ENCODE measurements at places on chromosomes 5 and 9.
A peak's percentile ranks its signal among the peaks of the same experiment; 100 is the strongest.

DNA sequence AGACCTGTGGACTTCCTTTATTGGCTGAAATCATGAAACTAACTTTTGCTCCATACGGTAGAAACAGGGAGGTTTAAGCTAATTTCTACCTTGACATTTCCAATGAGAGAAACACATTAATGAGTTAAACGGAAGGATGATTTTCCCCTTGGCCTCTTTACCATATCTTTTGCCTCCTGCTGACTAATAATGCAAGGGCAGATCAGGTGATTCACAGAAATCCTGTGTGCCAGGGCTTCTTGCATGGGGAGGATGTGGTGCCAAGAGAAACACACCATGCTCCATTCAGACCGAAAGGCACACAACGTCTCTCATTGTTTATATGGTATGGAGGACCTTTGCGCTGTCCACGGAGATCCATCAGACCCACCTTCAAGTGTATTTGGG is 17.4 kb upstream of the PRLR start:
- no peak for DNase-seq

- no peak for DNase-seq
Observed at GRCh38 chr5:150303070-150303615, 438 bp upstream of the ARSI start.

- DNase-seq = no peak
Observed at GRCh38 chr9:122246666-122247065, 17.9 kb upstream of the LHX6 start.

DNA sequence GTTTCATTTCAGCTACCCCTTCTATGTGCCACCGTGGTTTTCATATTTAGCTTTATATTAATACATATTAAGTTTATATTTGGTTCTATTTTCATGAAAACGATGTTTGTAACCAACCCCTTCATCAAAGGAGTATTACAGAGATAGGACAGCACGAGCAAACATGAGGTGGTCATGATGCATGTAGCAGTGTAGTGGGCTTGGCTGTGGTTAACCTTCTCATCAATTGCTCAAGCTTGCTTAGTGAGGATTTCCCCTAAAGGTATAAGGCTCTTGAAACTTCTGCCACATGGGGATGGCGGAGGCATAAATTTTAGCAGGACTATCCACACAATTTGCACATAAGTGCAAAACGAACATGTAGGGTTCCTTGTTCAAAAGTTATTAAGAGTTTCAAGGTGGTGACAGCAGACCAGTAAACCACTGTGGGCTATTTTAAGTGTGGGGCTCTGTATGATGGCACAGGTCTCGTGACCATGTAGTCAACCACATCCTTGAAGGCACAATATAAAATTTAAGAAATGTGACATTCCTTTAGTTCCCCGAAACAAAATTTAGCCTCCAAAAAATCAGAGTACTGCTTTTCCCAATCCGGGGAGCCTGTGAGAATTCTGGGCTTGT is 24.8 kb downstream of the TMEM174 start:
- no peak for DNase-seq

GRCh38 chr5:111385970-111386831 is 126.1 kb downstream of the STARD4 start:
- DNase-seq = no peak

DNA sequence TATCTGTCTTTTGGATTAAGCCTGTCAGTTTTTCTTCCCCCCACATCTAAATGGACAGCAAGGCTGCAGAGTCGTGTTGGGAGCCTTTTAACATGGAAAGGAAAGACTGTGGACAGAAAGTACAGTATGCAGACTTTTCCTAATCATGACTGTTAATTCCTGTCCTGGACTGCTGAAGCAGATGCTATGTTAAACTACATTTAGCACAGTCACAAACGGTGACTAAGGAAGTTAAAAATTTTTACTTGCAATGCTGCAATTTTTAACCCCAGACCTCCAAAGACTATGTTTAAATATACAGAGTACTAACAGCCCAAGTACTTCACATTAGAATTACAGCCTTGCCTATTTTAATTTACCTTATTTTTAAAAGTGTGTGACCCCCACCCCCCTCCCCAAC is 51.8 kb downstream of the ELAVL2 start:
- no peak for DNase-seq

GRCh38 chr5:105414067-105414466 is 1851.5 kb upstream of the NUDT12 start:
- no peak for DNase-seq

GRCh38 chr5:138659561-138659960 is 84.4 kb upstream of the HSPA9 start:
- DNase-seq = no peak

- no peak for DNase-seq
Observed at GRCh38 chr5:83015676-83016075, 61.5 kb downstream of the TMEM167A start.

GRCh38 chr9:136531186-136531903 is 14.5 kb downstream of the NOTCH1 start:
- DNase-seq = no peak

GRCh38 chr5:134088291-134088690 is 26.2 kb upstream of the TCF7 start:
- no peak for DNase-seq

GRCh38 chr9:81826517-81826906 is 101.7 kb upstream of the SPATA31D4 start:
- DNase-seq = no peak

DNA sequence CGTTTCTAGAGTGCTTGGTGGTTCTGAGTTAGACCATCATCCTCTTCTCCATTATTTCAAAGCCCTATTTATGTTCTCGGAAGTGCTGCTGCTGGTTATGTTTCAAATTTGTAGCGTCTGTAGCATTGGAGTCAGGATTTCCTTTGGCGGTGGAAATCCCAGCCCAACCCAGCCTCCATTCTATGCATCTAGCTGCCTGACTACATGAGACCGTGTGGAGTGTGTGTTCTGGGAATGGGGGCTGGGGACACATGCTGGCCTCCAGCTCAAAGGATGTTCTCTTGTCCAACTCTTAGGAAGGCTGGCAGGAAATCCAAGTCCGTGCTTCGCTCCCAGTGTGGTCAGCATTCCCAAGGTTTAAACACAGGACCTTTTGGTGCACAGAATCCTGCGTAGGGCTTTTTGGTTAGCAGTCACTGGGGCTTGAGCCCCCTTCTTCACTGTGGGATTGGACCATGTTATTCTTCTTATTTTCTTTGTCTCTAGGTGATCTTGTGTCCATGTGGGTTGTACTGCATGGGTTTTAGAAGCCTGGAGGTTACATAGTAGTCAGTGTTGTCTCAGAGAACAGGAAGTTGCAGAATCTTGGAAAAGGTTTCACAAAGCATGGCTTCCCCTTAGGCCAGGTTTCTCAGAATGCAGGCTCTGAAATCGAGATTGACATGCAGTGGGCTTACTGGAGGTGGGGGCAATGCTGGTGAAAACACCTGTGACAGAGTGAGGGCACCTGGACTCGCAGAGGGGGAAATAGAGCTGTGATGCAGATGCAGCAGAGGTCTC is 132.2 kb downstream of the ARHGAP26 start:
- no peak for DNase-seq

GRCh38 chr9:10208691-10209069 is 404.1 kb downstream of the PTPRD start:
- DNase-seq = no peak

GRCh38 chr9:115296831-115297565 is 179.0 kb upstream of the TNC start:
- DNase-seq = no peak

- DNase-seq = peak; percentile 88
Observed at GRCh38 chr5:139648205-139649081, at the start of gene CXXC5. Gene CXXC5 (plus strand): TSS chr5:139648349. CDS start chr5:139680524, 32,175 bp downstream.

GRCh38 chr9:79201636-79202035 is 370.1 kb upstream of the TLE4 start:
- no peak for DNase-seq

DNA sequence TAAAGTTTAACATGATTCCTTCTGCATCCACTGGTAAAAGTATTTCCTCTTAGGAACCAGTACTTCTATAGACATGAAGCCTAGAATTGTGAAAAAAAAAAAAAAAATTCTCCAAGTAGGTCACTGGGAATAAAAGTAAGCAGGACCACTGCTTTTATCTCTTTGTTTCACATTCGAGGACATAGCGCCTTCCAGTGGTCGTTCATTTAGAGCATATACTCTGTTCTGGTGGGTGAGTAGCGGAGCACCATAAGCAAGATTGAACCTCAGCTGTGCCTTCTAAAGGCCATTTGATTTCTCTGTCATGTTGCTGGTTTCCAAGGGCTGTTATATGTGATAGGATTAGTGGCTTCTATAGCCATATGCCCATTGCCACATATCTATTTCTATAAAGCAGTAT is 393.1 kb downstream of the TMEM232 start:
- DNase-seq = no peak

DNA sequence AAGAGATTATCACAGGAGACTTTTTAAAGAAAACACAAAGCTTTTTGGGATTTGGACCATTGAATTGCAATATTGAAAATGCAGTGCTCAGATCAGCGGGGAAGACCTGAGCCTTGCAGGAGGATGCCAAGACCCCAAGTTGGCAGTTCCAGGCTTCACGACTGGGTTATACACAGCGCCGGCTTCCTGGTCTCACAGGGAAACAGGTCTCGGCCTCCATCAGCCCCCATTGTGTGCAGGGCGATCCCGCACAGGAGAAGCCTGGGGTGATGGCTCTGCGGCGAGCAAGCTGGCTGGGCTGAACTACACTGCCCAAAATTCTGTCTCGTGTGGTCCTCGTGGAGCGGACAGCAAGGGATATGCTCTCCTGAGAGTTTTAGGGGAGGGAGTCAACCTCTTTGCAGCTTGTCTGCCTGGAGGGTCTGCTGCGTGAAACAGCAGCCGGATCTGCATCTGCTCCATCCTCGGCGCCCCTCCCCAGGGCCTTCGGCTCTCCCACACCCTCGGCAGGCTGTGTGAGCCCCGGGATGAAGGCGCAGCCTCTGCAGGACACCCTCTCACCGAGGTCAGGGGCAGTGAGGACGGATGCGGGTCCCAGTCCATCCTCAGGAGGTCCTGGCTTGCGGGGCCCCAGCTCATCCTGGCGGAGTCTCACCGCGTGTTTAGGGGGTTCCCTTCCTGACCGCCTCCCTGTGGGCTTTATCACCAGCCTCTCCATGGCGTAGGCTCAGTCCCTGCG is 60.6 kb downstream of the NSUN2 start:
- DNase-seq = no peak

DNA sequence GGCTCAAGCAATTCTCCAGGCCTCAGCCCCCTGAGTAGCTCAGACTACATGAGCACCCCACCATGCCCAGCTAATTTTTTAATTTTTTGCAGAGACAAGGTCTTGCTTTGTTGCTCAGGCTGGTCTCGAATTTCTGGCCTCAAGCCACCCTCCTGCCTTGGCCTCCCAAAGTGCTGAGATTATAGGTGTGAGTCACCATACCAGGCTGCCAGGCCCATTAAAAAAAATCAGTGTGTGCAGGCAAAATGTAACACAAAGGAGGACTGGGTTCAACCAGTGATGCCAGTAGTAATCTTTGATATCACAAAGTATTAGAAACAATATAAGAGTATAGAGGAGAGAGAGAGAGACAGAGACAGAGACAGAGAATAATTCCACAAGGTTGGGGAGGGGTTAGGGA is 322.7 kb downstream of the MSX2 start:
- no peak for DNase-seq

DNA sequence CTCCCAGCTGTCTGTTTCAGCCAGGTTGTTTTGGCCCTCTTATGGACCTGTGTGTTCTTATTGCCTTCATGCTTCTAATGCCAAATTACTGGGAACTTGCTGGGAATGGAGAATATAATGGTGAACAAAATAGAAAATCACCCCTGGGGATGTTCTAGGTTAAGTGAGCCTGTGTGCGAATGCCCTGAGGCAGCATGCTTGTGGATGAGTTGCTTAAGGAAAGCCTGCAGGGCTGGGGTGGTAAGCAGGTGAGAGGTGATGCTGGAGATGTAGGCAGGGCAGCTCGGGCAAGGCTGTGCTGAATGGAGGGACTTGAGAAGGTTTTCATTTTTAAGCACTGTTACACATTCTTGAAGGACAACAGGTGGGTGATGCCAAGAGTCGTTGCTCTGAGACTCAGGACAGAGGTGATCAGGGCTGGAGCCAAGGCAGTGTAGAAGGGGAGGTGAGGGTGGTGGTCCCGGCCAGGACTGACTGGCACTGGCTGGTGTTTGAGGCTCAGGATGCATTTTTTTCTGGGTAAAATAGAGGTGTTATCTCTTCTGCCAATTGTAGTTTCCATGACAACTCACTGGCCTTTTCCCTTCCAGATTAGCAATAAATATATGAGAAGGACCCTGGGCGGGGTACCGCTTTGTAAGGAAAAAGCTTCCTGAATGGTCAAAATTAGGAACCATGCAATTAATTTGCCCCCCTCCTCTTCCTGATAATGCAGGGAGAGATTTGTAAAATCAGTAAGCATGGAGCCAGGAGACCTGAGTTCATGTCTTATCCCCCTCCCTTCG is 342.8 kb downstream of the ICE1 start:
- no peak for DNase-seq

- no peak for DNase-seq
Observed at GRCh38 chr9:128757602-128758001, 14.1 kb downstream of the ZER1 start.

DNA sequence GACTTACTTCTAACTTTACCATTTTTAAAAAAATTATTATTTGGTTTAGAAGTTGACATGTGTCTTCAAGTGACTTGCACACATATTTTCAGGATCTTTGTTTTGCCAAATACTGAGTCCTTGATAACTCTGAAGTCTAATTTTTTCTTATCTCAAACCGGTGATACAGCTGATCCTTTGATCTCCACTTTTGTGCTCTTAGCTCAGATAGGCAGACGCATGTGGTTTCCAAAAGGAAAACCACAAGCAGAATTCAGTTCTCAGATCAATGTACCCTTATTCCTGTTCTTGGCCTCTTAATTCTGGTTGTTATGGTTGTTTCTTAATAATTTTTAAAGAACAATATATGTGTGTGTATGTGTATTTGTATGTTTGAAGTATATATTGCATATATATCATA is 238.3 kb upstream of the EDIL3 start:
- no peak for DNase-seq

DNA sequence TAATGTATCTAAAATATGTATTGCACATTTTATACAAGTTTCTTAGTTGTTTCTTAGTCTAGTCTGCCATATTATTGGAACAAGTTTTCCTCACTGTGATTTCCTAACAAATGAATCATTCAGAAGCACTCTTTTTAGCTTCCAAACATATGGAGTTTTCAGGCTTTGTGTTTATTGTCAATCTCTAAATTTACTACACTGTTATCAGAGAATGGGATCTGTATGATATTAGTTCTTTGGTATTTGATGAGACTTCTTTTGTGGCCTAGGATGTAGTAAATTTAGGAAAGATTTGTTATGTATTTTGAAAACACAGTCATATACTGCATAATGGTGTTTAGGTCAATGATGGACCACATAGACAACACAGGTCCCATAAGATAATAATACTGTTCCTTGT is 25.7 kb downstream of the SREK1IP1 start:
- no peak for DNase-seq

GRCh38 chr9:69621730-69622460 is 50.3 kb downstream of the APBA1 start:
- DNase-seq = no peak

DNA sequence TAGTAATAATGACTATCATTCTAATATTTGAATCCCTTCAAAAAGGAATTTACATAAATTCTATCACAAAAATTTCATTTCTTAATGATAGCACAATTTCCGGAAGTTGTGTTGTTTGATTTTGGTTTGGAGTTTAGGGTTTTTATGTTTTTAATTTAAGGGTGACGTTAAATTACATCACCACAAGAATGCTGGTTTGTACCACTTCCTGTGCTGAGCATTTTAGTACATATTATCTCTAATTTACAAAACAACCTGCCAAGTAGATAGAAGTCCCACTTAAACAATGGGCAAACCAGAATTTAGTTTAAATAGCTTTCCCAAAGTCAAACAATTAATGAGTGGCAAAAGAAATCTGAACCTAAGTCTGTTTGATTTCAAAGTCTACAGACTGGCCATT is 63.4 kb downstream of the DENND1A start:
- no peak for DNase-seq

All from renal pelvis (tissue), 12 donors.